A375 (cell line): ENCODE measurements at places on chromosomes 16 and 17. TPM values are rescaled to one million over a fixed set of nuclear protein-coding genes. Genes with fewer than 3 reads are reported as not detected.

Gene KRT15
- 11.1 and 18.7 TPM in 2 replicates for total RNA-seq

Gene TNFRSF12A
- 716 and 822 TPM in 2 replicates for total RNA-seq

Gene HOXB2
- total RNA-seq = 30.9 and 35.6 TPM in 2 replicates

Gene CACNA1H
- total RNA-seq = not detected in 2 replicates

Gene FOXN1
- 0.11 TPM in 1 of 2 replicates, not detected in the other for total RNA-seq

Gene ZNF200
- total RNA-seq = 14.2 and 15.4 TPM in 2 replicates

Gene ZSCAN10
- 0.26 and 2.2 TPM in 2 replicates for total RNA-seq

Gene SEZ6L2
- 19.9 and 22.6 TPM in 2 replicates for total RNA-seq

Gene TMEM220
- total RNA-seq = not detected in 2 replicates

Gene CHST4
- not detected in 2 replicates for total RNA-seq

Gene CLDN9
- total RNA-seq = not detected in 2 replicates

Gene DCUN1D3
- total RNA-seq = 6.1 and 6.8 TPM in 2 replicates

Gene MT4
- total RNA-seq = not detected in 2 replicates

Gene TEX19
- total RNA-seq = 0.16 and 0.98 TPM in 2 replicates

Gene CTRL
- 1.6 and 4.0 TPM in 2 replicates for total RNA-seq

Gene ADGRG3
- 0.19 and 0.27 TPM in 2 replicates for total RNA-seq

Gene TANGO6
- 13.2 and 15.8 TPM in 2 replicates for total RNA-seq

Gene TAC4
- total RNA-seq = 1.2 TPM in 1 of 2 replicates, not detected in the other

Gene SHCBP1
- 26.5 and 35.2 TPM in 2 replicates for total RNA-seq

Gene MT1E
- not detected in 2 replicates for total RNA-seq

Gene CRYBA1
- total RNA-seq = not detected in 2 replicates

Gene LPCAT2
- 33.8 and 39.1 TPM in 2 replicates for total RNA-seq

Gene TBC1D3E
- not detected in 2 replicates for total RNA-seq

Gene MYCBPAP
- total RNA-seq = 1.7 and 2.0 TPM in 2 replicates

Gene ASGR1
- 2.0 and 3.1 TPM in 2 replicates for total RNA-seq

Gene SP6
- 0.21 TPM in 1 of 2 replicates, not detected in the other for total RNA-seq

Gene KRTAP1-5
- total RNA-seq = not detected in 2 replicates
